Heart left ventricle (tissue), 16 donors: ENCODE measurements at places on chromosomes 3 and 15. TPM values are rescaled to one million over a fixed set of nuclear protein-coding genes. Genes with fewer than 3 reads are reported as not detected.

Gene ST3GAL6
- total RNA-seq, result 76.6 TPM

Gene PLCH1
- total RNA-seq, result 0.09 TPM

Gene SERINC4
- total RNA-seq, result 0.14 TPM

DNA sequence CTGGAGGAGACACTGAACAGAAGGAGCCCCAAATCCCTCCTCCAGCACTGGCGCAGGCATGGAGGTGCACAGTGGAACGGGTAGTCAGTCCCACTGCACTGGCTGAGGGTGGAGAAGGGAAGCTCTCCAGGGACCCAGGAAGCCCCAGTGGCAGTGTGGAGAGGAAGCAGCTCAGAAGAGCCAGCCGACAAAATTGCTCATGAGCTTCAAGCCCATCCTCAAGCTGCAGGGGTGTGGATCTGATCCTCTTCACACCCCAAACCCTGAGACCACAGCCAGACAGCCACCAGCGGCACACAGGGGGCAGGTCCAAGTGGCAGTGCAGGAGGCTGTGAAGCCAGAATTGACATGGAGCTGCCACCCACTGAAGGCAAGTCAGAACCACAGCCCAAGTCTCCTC lies 32.1 kb downstream of the CYFIP1 start:
- DNase-seq, result no peak

GRCh38 chr3:50122661-50123391 lies 32.3 kb upstream of the SEMA3F start:
- peak; percentile 57 for DNase-seq

DNA sequence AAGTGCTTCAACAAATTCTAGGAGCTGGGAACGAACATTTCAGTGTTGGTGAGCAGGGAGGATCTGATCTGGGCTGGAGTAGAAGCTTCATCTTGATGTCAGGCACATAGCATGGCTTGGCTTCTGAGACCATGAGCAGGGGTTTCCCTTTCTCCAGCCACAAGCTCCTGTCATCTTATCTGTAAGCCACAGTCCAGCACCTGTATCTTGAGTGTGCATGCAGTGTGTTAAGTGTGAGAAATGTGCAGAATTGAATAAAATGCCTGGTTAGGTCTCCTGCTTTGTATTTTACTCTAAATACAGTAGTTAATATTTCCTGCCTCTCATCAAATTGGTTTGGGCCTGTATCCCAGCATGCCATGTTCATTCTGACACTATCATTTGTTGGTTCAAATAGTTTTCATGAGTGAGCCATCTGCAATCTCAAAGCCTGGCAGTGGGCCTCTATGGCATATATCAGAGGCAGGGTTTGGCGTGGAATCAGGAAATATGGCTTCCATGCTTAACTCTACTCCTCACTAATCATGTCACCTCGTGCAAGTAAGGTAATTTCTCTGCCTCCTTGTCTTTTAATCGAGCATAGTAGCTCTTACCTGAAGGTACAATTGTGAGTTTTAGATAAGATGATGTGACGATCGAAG lies 43.3 kb downstream of the TLNRD1 start:
- DNase-seq, result no peak

DNA sequence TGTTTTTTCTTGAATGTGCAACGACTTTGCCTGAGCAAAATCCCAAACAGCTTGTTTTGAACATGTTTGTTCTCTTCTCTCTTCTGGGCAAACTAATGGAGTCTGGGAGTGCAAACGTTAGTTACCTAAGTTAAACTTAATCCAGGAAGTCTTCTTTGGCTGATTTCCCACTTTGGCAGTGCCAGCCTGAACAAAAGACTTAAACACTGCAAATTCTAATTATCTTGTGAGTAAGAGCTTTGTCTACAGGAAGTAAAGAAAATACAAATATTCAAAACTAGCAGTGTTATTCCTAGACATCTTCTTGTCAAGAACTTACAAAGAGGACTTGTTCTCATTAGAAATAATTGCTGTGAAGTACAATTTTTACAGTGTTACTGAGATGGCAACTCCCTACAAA lies 16.7 kb upstream of the DENND6A start:
- DNase-seq, result no peak

DNA sequence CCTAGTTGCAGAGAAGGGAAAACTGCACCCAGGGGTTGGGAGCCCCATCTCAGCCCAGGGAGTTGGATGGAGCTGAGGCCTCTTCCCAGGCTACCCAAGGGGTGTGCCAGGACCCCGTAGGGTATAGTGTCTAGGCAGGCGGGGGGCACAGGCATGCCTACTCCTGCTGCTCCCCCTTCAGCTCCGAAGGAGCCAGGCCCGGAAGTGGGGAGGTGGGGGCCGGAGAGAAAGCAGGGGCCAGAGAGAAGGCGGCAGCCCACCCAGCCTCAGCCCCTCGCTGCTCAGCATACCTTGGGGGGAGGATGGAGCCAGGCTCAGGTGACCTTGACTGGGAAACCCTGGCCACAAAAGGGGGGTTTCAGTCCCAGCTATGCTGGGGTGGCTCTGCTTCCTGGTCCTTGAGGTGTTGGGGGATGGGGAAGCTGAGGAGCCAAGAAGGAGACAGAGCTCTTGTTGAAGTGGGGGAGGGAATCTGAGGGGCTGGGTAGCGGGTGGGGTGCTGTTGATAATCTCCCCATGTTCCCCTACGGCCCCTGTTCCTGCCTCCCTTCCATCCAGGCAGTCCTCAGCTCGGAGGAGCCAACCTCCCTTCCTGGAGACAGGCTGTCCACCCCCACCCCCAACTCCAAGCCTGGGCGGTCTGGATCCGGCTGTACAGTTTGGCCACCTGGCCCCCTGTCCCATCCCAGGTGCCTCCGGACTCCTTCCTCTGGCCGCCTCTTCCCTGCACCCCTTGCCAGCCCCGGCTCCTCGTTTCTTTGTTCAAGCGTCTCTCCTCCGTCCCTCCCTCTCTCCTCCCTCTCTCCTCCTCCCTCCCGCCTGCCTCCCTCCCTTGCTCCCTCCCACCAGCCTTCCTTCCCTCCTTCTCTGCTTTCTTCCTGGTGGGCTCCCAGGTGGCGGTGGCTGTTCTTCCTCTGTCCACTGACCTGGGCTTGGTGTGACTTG lies 1.7 kb downstream of the SEMA3F start:
- DNase-seq, result no peak

DNA sequence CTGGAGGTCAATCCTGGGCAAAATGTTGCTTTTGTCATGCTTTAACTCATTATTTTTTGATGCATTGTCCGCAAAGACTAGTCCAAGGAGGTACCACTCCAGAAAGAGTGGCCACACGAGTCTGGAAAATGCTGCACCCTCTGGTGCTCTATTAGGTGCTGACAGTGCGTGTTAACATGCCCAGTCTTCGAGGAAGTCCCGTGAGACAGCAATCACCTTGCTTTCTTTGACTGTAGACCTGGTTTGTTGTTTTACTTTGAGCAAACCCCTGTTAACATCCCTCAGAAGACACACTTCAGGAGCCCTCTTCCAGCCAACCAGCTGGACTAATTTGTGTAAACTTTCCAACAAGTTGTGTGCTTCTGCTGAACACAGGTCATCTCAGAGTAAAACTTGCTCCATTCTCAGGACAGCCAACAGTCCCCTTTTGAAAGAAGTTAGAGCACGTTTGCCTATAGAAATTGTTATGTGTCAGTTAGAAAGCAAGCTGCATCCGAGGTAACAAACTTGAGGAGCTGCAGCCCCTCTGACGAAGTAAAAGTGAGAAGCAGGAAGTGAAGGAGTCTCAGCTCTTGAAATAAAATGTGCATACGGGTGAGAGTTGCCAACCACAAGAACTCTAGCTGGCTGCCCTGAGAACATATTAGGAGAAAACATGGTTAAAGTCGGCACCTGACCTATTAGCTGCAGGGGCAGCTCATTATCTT lies 205.0 kb downstream of the LPP start:
- no peak for DNase-seq

DNA sequence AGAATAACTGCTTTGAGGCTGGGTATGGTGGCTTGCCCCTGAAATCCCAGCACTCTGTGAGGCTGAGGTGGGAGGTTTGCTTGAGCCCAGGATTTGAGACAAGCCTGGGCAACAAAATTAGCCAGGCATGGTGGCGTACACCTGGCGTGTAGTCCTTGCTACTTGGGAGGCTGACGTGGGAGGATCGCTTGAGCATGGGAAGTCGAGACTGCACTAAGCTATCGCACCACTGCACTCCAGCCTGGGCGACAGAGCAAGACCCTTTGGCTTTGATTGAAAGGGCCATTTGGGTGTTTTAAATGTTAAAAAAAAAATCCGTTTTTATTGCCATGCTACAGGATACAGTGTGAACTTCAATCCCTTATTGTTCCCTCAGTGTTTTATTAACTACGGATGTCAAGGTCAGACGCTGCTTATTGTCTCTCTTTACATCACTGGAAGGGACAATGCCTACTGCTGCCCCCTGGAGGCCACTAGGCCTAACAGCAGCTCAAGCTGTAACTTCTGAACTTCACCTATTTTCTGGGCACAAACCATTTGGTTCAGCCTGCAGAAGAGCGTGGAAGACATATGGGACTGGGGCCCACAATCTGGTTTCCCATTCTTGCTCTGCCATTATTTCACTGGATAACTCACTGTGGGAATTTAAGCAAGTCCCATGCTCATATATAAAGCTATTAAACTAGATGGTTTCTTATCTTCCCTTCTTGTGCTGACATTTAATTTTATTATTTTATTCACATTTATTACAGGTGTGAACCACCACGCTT lies 15.3 kb upstream of the IREB2 start:
- DNase-seq, result peak; percentile 52
